ENCODE measurements at places on chromosomes 16 and 17.

DNA sequence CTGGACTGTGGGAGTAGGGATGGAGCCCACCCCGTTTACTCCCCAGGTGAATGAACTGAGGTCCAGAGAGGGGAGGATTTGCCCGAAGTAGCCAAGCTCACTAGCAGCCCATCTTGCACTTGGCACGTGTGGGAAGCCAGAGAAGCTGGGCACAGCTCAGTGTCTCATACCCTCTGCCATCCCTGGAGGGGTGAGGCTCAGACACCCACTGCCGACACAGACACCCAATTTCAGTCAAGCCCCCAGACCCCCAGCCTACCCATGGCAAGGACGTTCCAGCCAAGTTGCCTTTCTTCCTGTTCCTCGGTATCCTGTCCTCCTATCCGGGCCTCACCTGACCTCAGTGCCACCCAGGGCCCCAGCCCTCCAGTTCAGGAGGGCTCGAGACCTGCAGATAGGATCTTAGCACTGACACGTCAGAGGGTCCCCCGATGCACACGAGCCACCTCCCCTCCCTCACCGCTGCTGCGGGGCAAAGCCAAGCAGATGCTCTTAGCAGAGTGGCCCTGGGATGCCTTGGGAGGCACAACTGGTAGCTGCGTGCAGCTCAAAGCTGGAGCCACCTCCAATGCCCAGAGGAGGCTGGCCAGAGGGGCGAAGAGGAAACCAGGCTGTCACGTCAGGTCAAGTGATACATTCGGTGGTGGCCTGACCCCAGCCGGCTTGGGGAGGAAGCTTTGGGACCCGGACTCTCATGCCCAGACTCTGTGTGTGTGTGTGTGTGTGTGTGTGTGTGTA lies 90.4 kb upstream of the TNRC6C start:
- no peak for DNase-seq

GRCh38 chr17:64615028-64615677 lies 47.0 kb downstream of the SMURF2 start:
- DNase-seq, result no peak

DNA sequence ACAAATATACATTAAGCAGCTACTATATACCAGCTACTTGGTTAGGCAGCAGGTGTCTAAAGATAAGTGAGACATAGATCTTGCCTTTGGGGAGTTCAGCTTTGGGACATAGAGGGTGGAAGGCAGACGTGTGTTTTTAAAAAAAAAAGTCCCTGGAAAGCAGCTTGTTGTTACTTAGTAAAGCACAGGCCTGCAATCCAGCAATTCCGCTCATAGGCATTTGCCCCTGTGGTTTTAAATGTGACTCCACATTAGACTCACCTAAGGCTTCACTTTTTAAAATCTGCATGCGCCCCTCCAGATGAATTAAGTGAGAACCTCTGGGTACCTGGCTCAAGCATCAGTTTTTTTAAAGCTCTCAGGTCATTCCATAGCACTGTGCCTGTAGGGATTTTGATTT lies 7.2 kb upstream of the MLYCD start:
- DNase-seq, result no peak

DNA sequence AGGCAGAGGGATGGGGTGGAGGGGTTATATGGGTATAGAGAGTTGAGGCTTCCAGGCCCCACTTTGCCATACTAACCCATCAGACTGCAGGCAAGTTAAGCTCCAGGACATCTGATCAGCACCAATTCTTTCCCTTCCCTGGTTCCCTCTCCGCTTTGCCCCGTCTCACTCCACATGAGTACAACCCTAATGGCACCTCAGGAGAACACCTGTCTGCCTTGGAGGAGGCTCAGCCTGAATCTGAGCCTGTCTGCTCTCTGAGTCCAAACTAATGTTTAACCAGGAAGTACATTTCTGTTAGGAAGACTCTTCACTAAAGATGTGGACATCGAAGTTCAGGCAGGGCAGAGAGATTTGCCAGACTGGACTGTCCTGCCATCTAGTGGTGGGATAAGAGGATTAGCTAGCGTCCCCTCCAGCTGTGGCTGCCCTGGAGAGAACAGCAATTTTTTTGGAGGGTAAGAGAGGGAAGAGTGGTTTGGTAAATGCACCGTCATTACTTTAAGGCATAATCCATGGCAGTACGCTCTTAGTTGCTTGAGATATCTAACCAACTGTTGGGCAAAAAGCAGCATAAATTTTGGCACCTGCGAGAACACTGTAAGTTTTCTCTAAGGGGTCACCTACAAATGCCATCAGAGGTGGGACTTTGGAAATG lies 29.2 kb upstream of the LRRC75A start:
- DNase-seq, result peak; percentile 81

DNA sequence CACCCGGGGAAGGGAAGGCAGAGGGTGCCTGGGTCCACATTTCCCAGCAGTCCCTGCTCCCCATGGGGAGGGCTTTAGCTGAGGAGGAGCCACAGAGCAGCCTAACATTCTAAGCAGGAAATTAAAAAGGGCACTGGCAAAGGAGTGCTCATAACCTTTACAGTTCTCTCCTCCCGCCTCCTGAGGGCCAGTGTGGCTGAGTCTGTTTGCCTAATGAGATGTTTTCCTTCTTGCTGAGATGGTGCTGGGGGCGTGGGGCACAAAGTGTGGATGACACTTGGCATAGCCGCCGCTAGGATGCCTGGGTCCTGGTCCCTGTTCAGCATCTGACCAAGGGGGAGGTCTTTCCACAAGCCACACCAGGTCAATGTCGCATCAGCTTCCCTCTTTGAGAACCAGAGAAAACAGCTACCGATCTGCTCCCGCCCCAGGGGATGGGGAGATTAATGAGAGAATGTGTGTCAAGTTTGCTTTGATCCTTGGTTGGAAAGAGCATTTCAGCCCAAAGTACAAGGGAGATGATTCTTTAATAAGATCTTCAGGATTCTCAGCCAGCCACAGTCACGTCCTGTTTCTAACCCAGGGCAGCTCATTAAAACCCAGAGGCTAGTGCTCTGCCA lies 5.8 kb downstream of the KIF18B start:
- DNase-seq, result no peak

DNA sequence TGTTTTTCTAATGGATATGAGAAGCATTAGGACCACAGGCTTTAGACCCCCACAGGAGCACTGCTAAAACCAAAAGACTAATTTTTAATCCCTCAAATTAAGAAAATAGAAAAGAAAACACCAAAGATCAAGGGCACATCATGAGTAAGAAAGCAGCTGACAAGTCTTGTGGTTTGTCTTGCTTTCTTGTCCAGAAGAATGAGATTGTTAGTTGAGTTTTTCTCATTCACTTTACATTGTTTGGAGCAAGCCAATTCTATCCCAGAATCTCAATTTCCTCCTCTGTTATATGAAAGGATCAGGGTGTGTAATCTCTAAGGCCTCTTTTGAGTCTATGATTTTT lies 899.0 kb downstream of the KCNJ2 start:
- no peak for DNase-seq

DNA sequence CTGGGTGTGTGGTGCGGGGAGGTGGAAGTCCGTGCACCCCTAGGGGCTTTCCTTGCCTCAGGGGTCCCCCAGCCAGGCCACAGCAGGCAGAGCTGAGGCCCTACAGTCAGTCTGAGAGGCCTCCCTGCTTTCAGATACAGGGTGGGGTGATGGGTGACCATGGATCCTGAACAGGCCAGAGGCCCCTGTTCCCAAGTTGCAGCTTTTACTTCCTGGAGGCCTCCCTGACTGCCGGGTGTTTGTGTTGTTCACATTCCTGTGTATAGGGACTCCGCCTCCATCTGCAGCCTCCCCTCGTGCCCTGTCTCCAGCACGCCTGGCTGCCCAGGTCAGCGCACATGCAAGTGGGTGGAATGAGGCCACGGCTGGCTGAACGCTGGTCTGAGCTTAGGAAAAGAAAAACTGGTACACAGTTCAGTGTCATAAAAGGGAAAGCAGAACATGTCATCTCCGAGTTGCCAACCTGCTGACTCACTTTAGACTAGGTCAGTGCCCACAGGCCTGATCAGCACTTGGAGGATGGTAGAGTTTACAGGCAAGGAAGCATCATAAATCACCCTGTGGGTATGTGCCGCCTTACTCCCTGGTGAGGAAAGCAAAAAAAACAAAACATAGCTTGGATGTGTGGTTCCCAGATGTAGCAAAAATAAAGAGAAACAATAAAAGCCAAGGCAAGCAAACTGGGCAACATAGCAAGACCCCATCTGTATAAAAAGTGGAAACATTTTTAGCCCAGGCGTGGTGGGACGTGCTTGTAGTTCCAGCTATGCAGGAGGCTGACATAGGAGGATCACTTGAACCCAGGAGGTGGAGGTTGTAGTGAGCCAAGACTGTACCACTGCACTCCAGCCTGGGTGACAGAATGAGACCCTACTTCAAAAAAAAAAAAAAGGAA lies 6.2 kb upstream of the SLC7A6 start:
- no peak for DNase-seq

DNA sequence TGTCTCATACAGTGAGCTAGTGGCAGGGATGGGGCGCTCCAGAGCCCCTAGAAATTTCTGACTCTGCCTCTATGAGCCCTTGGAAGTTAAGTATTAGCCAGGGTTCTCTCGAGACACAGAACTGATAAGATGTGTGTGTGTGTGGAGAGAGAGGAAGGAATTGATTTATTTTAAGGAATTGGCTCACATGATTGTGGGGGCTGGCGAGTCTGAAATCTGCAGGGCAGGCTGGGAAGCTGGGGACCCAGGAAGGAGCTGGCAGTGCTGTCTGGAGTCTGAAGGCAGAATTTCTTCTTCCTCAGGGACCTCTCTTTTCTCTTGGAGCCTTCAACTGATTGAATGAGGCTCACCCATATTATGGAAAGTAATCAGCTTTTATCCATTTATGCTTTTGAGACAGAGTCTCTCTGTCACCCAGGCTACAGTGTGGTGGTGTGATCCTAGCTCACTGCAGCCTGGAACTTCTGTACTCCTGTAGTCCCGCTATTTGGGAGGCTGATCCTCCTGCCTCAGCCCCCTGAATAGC lies 16.8 kb downstream of the LRRC75A start:
- DNase-seq, result no peak

GRCh38 chr16:63981639-63982038 lies 1140.2 kb downstream of the CDH11 start:
- DNase-seq, result no peak

DNA sequence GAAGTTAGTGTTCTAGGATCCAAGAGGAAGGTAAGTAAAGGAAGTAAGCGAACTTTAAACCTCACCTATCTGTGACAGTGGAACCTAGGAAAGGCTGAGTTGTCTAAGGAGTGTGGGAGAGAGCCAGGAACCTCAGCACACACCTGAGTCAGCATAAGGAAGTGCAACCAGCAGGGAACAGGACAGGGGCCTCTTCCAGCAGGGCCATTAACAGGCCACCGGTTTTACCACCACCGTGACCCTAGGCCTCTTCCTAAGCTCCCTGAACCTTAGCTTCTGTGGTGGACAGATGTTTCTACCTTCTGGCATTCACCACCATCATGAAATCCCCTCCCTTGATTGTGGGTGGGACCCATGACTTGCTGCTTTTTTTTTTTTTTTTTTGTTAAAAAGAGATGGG lies 26.7 kb upstream of the GPATCH8 start:
- DNase-seq, result no peak

- DNase-seq, result no peak
Measured at GRCh38 chr16:84547546-84548061, 43.1 kb upstream of the MEAK7 start.

GRCh38 chr16:66851166-66851964 lies 7.2 kb downstream of the CA7 start:
- DNase-seq, result no peak

DNA sequence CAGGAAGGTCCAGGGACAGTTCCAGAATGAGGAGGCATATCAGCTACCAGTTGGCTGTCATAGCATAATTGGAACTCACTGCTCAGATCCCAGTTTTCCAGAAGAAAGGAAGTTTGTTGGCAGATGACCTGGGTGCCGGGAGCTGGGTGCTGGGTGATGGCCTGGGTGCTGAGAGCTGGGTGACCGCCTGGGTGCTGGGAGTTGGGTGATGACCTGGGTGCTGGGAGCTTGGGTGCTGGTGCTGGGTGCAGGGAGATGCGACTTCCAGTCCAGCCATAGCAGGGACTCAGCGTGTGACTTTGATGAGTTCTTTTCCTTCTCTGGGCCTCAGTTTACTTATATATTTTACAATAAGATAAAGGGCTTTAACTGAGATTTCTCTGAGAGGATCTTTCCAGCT lies 18.0 kb downstream of the WSCD1 start:
- no peak for DNase-seq

All from KBM-7 (cell line).